Type B pancreatic cell (in vitro differentiated cells): ENCODE measurements at places on chromosomes 13 and 19.

- no peak for DNase-seq
Measured at GRCh38 chr19:38443458-38443999, 10.0 kb downstream of the RYR1 start.

DNA sequence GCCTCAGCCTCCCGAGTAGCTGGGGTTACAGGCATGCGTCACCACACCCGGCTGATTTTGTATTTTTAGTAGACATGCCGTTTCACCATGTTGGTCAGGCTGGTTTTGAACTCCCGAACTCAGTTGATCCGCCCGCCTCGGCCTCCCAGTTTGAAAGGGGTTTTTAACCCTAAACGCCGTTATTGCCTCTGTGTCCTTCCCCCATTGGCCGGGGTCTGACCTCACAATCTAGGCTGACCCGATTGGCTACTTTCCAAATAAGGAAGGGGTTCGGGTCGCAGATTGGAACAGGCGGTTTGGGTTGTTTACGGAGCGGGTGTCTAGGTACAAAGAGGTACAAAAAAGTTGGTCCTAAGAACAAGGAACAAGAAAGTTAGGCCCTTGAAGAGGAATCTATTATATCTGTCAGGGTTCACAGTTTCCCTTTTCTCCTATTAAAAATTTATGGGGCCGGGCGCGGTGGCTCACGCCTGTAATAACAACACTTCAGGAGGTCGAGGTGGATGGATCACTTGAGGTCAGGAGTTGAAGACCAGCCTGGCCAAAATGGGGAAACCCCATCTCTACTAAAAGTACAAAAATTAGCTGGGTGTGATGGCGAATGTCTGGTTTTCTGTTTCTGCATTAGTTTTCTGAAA is 1.0 kb downstream of the ZNF253 start:
- no peak for DNase-seq

GRCh38 chr19:58357481-58358145 is 4.3 kb upstream of the A1BG start:
- DNase-seq: no peak

DNA sequence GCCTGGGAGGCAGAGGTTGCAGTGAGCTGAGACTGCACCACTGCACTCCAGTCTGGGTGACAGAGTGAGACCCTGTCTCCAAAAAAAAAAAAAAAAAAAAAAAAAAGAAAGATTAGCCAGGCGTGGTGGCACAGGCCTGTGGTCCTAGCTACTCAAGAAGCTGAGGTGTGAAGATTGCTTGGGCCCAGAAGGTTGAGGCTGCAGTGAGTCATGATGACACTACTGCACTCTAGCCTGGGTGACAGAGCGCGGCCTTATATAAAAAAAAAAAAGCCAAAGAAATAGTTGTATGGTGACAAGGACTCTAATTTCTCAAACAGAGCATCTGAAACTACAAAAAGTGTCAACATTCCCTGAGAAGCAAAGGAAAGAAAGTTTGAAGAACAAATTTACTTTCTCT is 3.4 kb downstream of the PBX4 start:
- DNase-seq: no peak

DNA sequence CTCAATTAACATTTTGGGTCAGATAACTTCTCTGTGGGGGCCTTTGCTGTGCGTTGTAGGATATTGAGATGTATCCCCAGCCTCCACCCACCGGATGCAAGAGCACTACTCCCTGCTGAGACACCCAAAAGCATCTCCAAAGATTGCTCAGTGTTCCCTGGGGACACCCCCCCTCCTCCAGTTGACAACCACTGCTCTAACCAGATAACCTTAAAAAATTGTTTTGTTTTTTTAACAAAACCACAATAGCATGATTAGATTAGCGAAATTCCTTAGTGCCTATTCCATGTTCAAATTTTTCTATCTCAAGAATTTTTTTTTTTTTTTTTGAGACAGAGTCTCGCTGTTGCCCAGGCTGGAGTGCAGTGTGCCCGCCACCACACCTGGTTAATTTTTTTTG is 2.6 kb upstream of the EPN1 start:
- DNase-seq: no peak

GRCh38 chr13:91693466-91693865 is 295.0 kb downstream of the GPC5 start:
- no peak for DNase-seq

GRCh38 chr19:40393894-40394815 is 4.2 kb upstream of the HIPK4 start:
- DNase-seq: no peak

- no peak for DNase-seq
Measured at GRCh38 chr13:40488869-40489391, 177.5 kb downstream of the FOXO1 start.

DNA sequence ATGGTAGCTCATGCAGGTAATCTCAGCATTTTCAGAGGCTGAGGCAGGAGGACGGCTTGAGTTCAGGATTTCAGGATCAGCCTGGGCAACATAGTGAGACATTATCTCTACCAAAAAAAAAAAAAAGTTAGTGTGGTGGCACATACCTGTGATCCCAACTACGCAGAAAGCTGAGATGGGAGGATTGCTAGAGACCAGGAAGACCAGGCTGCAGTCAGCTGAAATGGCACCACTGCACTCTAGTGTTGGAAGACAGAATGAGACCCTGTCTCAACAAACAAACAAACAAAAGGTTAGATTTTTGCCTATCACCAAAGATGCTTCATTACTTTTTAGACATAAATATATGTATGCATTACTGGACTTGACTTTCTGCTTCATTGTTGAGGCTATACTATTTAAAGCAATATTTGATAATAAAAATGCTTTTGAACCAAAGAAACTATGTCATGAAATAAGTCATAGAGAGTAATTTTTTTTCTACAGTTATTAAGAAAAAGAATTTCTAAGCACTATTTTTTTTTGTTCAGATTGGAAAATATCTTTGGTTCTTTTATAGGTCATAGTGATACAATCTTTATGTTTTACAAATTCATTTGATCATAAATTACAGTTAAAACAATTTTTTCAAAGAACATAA is 1180.1 kb upstream of the ATXN8OS start:
- no peak for DNase-seq

DNA sequence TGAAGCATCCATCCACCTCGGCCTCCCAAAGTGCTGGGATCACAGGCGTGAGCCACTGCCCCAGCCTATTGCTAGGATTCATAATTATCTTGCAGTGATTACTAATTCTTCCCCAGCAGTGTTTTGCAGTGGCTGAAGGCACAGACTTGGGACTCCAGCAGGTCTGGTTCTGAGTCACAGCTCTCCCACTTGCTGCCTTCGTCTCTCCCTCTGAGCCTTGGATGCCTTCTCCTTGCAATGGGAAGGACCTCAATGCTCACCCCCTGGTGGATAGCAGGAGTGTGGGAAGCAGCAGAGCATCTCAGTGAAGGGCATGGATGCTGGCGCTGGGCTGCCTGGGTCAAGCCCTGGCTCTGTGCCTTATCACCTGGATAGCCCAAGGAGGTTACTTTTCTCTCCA is 37.6 kb upstream of the SHKBP1 start:
- no peak for DNase-seq

DNA sequence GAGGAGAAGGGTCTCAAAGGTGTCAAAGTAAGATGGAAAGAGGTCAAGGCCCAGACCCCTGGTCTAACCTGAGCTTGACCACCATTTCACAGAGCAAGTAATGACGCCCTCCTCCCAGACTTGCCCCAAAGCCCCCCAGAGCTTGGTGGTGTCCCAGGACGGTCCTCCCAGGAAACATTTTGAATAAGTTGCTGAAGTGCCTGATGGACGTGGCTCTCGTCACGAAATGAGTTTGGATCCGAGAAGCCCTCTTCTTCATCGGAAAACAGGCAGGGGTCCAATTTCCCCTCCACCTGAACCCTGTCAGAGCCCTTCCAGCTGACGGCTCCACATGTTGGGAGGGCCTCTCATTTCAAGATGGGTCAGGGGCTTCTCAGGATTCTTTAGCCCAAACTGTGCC is 54.5 kb upstream of the TPM4 start:
- DNase-seq: no peak

DNA sequence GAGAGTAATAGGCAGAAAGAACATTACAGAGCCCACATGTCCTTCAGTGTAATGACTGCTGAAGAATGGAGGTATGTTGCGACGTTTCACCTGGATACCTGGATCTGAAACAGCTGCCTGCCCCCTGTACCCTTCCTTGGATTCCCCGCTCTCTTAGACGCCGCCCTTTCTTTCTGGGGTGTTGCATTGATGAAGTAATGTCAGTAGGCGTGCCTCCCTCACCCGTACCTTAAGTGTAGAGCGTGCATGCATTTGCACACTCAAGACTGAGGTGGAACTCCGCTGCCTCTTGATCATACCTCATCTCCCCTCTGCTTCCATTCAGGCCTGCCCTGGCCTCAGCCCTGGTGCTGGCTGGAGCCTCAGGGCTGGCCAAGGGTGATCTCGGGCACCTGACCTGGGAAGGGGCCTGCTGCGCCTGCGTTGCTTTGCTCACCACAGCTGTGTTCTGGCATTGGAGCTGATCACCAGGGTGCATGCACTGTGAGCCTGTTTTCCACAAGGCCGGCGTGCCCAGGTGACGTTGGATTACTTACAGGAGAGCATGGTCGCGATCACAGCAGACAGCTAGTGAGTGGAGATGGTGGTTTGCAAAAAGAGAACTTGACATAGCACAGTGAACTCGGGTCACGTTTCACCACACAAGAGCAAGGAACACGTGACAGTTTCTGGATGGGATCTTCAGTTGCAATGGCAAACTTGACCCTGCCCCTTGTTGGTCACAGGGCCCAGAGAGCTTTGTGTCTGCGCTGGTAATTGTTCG is 99.0 kb downstream of the ARHGEF7 start:
- no peak for DNase-seq

GRCh38 chr19:38557205-38557799 is 60.5 kb downstream of the MAP4K1 start:
- no peak for DNase-seq

DNA sequence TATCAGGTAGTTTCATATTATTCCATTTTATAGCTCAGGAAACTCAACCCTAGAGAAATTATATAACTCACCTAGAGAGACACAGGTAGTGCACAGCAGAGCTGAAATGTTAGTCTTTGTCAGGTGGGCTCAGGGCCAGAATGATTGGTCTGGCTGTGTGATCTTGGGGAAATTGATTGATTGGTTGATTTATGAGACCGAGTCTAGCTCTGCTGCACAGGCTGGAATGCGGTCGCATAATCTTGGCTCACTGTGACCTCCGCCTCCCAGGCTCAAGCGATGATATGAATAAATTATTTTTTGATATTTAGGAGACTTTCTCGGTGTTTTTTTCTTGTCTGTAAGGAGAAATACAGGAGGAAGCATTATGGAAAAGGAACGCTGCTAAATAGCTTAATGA is 239.9 kb upstream of the SLC10A2 start:
- DNase-seq: no peak

GRCh38 chr13:55948175-55948574 is 1192.5 kb upstream of the PRR20A start:
- no peak for DNase-seq

DNA sequence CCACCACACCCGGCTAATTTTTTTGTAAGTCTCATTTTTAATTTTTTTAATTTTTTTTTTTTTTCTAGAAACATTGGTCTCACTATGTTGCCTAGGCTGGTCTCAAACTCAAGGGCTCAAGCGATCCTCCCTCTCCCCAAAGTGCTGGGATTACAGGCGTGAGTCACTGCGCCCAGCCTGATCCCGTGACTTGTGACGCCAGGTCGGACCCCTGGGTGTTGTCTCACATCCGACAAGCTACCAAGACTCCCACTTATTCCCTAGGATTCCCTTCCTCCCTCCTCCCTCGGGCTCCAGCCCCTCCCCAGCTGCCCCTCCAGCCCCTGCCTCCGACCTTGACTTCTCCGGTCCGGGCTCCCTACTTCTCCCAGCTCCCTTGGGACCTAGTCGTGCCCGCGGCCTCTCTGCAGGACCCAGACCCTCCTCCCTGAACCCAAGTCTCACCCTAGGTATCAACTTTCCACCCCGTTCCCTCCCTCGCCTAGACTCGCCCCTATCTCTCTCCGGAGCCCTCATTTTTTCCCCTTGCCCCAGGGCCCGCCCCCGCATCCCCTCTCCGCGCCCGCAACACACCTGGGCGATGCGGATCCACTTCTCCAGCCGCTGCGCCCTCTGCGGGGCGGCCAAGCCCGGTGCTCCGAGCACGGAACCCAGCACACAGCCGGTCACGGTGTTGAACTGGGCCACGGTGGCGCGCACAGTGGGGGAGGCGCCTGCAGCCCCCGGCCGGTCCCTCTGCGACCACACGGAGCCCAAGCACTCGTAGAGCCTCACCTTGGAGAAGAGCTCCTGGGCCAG is 13.1 kb downstream of the RGL3 start:
- no peak for DNase-seq

DNA sequence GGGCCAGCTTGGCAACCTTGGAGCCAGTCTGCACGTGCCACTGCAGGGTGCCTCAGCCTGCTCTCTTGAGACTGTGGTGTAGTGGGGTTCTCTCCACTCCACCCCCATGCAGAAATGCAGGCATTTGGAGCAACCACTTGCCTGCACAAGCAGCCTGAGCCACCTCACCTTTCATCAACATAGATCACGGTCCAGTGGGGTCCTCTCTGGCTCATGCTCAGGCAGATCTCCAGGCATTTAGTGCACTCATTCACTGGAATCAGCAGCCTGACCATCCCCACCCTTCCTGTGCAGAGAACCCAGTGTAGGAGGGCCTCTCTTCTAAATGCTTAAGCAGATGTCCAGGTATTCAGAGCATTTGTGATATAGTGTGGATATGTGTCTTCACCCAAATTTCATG is 2330.1 kb downstream of the PCDH9 start:
- DNase-seq: no peak

DNA sequence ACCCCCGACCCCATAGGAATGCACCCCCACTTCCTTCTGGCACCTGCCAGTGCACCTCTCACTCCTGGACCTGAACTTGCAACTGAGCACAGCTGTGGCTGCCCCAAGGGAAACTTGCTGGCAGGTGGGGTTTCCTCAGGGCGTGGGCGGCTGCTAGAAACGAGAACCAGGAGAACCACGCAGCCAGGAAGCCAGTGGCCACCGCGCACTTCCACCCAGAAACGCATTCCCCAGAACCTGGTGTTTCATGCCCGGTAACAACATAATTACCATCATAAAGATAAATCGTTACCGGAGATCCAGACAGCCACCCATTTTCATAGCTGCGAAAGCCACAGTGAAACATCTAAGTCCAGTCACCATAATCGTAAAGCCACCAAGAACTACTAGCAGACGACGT is 75.2 kb upstream of the C13orf46 start:
- no peak for DNase-seq

DNA sequence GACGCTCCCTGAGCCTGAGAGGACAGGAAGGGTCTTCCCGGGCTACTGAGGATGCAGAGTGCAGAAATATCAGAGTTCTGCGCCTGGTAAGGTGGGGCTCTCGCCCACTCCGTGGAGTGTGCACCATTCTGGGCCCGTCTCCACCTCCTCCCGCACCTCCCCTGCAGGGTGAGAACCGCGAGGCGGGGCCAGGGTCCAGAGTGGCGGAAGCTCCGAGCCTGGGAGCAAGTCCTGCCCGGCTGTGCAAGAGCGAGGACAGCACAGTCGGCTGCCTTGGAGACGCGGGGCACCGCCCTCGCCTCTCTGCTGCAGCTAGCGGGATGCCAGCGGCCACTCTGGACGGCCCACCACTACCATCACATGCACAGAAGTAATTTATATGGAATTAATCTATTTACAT is 2304.4 kb downstream of the PCDH9 start:
- no peak for DNase-seq

- DNase-seq: no peak
Measured at GRCh38 chr19:31326329-31327028, 22.8 kb downstream of the TSHZ3 start.
